H4 (cell line): ENCODE measurements at places on chromosomes 7 and 10. TPM values are rescaled to one million over a fixed set of nuclear protein-coding genes. Genes with fewer than 3 reads are reported as not detected.

- peak; percentile 76 for DNase-seq
Observed at GRCh38 chr7:123747620-123748141, 1.1 kb downstream of the WASL start.

DNA sequence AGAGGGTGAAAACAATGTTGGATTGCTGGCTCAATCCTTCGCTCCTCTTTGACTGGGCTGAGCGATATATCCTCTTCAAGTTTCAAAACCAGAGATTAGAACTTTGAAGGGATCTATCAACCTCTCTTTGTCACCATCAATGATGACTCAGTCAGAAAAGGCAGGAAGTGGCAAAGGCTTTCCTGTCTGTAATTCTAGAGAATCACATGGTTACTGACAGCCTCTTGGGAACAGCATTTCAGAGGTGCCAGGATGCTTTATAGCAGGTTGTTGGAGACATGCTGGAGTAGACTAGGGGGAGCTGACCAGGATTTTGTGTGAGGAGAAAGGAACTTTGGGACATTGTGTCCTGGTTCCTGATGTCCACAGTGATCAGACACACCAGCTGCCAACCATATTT lies 81.3 kb downstream of the PRKCQ start:
- DNase-seq, result peak; percentile 13

- no peak for DNase-seq
Observed at GRCh38 chr10:122190176-122190943, 80.7 kb upstream of the BTBD16 start.

GOLGA7B gene
- total RNA-seq, result 0.04 and 0.08 TPM in 2 replicates
